ENCODE measurements at places on chromosomes 3 and 15.

DNA sequence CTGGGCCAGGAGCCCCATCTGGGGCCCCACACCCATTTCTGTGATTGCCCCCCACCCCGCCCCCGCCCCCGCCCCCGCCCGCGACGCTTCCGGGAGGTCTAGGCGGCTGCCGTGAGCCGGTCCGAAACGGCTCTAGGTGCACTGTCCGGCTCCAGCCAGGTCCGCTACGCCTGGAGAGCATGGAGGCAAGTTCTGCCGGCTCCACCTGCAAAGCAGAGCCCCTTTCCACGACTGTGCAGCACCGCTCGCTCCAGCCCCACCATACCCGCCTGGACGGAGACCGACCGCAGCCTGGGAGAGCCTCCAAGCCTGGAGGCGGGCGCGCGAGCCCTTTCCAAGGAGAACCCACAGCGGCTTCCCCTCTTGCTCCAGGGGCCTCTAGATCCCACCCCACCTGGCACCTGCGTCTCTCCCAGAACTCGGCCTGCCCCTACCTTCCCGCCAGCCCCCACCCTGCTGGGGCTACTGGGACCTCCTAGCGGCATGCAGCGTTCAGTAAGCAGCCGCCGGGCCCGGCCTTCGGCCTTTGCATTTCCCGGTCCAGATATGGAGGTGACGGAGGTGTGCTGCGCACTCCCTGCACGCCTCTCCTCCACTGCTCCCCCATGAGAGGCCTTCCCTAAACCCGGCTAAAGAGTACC, 66.2 kb downstream of the KLF13 start:
- DNase-seq, result no peak

- DNase-seq, result no peak
Observed at GRCh38 chr3:6416049-6416661, 444.8 kb upstream of the GRM7 start.

GRCh38 chr3:38985981-38986380, 65.8 kb downstream of the SCN11A start:
- no peak for DNase-seq

DNA sequence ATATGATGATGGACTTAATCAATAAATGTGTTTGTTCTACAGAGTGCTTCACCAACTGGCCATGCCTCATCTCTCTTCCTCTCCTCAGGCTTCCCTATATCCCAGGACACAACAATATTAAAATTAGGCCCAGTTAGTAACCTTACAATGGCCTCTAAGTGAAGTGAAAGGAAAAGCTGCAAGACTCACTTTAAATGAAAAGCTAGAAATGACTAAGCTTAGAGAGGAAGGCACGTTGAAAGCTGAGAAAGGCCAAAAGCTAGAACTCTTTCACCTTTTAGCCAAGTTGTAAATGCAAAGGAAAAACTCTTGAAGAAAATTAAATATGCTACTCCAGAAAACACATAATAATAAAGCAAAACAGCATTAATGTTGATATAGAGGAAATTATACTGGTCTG, 1010.3 kb downstream of the NAALADL2 start:
- no peak for DNase-seq

DNA sequence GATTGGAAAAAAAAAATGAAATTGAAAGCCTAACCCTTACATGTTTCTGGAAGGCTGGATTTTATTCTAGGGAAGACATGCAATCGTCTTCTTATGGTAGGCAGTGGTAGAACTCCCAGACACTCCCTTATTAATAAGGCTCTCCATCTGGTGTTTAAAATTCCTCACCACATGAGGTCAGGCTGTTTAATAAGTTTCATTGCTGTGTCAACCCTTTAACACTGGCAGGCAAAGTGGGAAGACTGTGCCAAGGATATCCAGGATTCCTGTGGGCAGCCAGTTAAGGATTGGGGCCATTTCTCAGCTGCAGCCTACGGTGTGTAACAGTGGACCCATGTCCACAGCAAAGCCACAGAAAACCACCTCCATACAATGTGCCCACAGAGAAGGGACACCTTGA, 225.5 kb upstream of the CHRM5 start:
- DNase-seq, result no peak

DNA sequence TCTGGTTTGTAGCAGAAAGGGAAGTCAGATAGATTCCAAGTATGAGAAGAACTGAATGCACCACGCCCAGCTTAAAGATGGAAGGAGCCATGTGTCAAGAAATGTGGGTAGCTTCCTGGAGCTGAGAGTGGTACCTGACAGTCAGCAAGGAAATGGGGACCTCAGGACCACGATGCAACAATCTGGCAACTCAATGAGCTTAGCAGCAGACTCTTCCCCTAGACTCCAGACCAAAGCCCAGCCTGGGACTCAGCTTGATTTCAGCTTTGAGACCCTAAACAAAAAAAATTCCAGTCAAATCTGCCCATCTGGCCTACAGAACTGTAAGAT, 24.4 kb downstream of the MIX23 start:
- DNase-seq, result no peak

- DNase-seq, result no peak
Observed at GRCh38 chr15:48625126-48625525, 20.4 kb downstream of the FBN1 start.

- DNase-seq, result no peak
Observed at GRCh38 chr3:70186221-70186620, 126.2 kb downstream of the MDFIC2 start.

DNA sequence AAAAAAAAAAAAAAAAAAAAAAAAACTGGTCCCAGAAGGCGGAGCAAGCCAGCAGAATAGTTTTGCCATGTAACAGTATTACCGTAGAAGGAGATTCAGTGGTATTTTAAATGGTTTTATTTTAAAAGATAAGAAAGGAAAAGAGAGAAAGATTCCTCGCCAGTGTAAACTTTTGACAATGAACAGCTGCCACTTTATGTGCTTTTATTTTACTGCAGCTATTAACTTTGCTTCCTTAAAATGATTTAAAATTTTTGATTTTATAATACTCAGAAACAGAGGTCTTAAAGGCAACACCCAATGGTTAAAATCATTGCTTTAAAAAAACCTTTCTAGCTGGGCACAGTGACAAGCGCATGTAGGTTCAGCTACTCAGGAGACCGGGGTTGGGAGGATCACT, 46.8 kb downstream of the TMCO5A start:
- no peak for DNase-seq

DNA sequence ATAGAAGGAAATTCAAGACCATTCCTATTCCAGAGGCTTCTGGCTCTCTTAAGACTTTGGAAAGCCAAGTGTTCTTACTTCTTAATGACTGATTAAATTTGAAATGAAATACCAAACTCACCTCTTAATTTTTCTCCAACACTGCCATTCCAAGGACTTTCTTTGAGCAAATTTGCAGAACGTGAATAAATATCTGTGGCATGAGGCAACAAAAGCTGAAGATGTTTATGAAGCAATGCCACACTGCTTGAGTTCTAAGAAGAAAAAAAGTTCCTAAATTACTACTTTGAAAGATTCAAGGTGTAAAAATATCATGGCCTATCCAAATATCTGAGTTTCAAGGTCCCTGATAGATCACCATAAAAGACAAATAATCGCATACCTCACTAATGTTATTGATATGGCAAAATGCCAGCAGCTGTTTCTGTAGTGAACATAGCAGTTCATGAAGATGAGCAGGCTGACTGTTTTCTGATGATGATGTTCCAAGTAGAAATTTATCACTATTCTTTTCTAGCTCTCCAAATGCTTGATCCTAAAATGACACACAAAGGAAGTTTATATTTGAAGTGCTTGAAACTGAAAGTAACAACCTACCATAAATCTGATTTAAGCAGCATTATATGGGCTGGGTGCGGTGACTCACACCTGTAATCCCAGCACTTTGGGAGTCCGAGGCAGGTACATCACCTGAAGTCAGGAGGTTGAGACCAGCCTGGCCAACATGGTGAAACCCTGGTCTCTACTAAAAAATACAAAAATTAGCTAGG, 104.4 kb downstream of the HERC1 start:
- no peak for DNase-seq

DNA sequence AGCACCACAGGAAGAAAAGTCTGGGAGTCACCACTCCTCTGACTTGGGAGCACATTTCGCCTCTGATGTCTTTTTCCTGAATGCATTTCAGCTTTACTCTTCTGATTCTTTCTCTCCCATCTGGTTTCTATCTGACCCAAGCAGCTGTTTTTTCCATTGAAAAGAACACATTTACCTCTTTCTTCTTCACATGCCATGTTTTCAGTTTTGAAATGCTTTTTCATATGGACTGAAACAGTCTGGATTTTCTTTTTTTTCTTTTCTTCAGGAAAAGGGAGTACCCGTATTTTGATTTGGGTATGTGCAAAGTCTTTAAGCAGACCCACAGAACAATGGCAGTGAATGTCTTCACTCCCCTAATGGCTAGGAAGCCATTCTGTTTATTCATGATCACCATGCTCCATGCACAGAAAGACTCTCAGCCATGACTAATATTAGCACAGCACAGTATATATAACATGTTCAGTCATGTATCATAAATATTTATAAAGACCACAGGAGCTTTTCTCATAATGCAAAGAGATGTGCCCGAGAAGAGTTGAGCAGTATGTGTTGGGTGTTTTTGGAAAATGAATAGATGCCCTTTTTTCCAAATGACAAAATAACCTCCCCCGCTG, 82.7 kb upstream of the LRIG1 start:
- no peak for DNase-seq

DNA sequence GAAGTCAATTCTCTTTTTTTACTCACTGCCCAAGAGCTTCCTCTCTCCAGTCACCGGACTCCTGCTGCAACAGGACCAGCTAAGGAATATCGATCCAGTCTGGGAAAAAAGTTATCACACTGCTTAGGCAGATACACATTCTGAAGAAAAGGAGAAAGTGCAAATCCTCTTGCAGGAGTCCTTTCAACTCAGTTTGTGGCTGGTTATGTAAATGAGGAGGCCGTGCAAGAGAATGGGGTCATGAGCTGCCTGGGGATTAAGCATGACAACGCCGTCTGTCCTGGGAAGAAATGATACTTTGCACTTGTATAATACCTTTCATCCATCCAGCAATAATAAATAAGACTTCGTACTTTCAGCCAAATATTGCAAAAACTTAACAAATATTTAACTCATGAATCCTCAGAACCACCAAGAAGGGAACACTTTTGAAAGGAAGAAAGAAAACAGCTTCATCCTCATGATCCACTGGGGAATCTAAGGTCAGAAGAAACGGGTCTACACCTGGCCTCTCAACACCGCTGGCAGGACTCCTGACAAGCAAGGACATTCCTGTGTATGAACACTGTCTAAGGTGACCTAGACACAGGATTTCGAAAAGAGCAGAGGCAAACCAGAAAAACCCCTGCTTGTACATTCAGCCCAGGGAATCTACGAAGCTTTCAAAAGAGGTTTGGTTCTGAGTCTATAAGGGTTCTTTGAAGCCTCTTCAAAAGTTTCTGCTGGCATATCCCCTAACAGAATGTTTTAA, 13.1 kb upstream of the WWTR1 start:
- DNase-seq, result no peak

- no peak for DNase-seq
Observed at GRCh38 chr3:13504161-13504831, 24.2 kb downstream of the HDAC11 start.

DNA sequence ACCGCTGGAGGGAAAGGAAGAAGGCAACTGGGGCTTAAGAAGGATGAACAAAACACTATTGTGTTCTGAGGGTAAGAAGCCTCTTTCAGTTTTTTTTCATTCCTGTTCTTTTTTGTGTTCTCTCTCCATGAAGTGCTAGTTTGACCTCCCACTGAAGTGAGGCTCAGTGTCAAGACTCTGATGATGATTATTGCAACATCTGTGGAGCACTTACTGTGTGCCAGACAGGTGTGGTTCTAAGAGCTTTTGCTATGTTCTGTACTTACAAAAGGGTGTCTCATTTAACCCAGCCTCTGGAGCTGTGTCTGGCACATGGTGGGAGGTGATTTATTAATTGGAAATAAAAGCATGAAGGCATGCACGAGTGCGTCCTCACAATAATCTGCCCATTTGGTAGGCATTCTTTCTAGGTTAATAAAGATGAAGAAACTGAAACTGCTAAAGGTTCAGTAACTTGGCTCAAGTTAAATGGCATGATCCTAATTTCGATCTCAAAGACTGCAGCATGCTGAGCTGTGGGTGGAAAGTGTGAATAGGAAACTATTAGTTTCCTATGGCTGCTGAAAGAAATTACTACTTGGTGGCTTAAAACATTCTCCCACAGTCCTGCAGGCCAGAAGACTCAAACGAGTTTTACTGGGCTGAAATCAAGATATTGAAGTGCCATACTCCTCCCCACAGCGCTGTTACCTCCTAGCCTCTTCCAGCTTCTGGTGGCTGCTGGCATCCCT, 38.5 kb upstream of the VEPH1 start:
- DNase-seq, result no peak

DNA sequence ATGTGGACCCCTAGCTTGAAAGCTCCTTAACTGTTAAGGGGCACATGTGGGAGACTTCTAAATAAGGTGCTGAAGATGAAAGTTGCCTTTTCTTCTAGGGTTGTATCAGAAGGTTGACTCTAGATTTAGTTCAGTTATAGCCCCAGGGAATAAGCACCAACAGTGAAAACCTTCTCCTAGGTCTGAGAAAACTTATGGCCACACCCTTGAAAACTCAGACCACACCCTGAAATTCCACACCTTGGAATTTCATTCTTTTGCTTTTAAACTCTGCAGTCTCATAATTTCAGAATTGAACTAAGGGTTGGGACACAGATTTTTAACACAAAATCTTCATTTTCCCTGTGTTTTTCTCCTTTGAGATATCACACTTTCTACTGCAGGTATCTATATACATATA, 355.8 kb upstream of the IL12A start:
- DNase-seq, result no peak

- peak; percentile 56 for DNase-seq
Observed at GRCh38 chr15:88982304-88982945, 69.2 kb upstream of the MFGE8 start.

GRCh38 chr15:68967948-68968347, 37.6 kb downstream of the SPESP1 start:
- no peak for DNase-seq

GRCh38 chr15:87207990-87208580, 1048.5 kb downstream of the NTRK3 start:
- DNase-seq, result no peak

GRCh38 chr3:149090907-149091306, 4.6 kb upstream of the HLTF start:
- DNase-seq, result no peak

GRCh38 chr3:187639927-187640568, 30.1 kb downstream of the SST start:
- DNase-seq, result no peak

- no peak for DNase-seq
Observed at GRCh38 chr3:24495326-24495994, 810 bp upstream of the THRB start.
